8988T (cell line): ENCODE measurements at places on chromosomes 5 and 9.
A peak's percentile ranks its signal among the peaks of the same experiment; 100 is the strongest.

GRCh38 chr5:83066548-83067110, 10.6 kb downstream of the TMEM167A start:
- DNase-seq, result no peak

DNA sequence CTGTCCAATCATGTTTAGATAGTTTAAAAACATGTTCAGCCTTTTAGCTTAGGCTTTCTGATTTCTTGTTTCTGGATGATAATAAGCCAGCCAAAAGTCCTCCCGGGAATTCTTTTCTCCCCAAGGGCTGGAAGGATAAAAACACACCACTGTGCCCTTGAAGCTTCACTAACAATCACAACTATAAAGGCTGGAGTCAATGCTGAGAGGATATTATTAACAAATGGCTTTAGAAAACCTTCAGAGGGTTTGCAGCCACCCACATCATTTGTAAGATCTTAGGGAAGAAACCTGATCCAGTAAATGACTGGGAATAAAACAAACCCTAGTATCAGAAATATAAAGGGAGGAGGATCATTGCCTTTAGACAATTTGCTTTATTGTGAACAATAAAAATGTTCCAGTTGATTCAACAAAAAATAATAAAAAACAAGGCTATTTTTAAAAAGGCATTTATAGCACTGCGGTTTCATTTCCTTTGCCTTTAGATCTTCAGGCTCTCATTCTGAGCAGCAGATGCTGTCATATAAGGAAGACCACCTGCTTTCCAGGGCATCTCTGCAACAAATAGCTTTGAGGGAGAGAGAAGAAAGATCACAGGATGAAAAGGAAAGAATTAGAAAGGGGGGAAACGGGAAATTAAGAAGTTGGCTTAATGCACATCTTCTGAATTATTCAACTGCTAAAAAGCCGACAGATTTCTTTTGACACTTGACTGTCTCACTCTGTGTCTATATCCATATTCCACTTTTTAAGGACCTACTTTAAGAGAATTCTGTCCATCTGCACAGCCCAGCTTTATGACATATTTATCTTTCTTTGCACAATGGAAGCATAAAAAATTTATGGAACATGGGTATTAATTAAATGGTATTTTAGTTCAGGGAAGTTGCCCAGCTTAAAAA, 277.2 kb upstream of the SLC24A2 start:
- no peak for DNase-seq

DNA sequence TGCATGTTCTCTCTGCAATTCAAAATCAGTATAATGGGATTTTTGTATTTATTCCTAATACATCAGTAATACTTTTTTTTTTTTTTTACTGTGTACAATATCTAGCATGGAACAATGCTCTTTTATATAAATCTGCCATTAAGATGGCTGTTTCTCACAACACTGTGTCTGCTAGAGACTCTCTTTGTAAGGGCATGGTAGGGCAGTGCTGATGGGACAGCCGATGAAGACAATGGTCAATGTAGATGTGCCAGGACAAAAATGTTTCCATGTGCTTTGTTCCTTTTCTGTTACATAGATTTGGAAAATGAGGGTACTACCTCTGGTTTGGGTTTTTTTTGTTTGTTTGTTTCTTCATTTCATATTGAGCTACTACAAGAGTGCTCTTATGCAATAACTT, 95.3 kb upstream of the ITGA2 start:
- no peak for DNase-seq

GRCh38 chr9:97668485-97668884, 28.7 kb downstream of the XPA start:
- DNase-seq, result no peak

DNA sequence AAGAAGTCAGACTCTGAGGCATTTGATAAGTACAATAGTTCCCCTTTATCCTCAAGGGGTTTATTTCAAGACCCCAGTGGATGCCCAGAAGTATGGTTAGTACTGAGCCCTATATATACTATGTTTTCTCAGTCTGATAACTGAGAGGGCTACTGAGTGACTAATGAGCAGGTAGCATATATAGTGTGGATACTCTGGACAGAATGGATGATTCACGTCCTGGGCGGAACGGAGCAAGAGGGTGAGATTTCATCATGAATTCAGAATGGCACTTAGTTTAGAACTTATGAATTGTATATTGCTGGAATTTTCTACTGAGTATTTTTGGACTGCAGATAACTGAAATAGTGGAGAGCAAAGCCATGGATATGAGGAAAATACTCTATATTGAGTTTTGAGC, 457.6 kb downstream of the PLK2 start:
- DNase-seq, result no peak

GRCh38 chr9:21777701-21778100, 24.7 kb upstream of the MTAP start:
- DNase-seq, result no peak

- no peak for DNase-seq
These were observed 71.1 kb upstream of the LRRTM2 start for GRCh38 chr5:138946241-138946623.

- DNase-seq, result no peak
These were observed 29.2 kb downstream of the PCDHGC5 start for GRCh38 chr5:141517880-141518617.

DNA sequence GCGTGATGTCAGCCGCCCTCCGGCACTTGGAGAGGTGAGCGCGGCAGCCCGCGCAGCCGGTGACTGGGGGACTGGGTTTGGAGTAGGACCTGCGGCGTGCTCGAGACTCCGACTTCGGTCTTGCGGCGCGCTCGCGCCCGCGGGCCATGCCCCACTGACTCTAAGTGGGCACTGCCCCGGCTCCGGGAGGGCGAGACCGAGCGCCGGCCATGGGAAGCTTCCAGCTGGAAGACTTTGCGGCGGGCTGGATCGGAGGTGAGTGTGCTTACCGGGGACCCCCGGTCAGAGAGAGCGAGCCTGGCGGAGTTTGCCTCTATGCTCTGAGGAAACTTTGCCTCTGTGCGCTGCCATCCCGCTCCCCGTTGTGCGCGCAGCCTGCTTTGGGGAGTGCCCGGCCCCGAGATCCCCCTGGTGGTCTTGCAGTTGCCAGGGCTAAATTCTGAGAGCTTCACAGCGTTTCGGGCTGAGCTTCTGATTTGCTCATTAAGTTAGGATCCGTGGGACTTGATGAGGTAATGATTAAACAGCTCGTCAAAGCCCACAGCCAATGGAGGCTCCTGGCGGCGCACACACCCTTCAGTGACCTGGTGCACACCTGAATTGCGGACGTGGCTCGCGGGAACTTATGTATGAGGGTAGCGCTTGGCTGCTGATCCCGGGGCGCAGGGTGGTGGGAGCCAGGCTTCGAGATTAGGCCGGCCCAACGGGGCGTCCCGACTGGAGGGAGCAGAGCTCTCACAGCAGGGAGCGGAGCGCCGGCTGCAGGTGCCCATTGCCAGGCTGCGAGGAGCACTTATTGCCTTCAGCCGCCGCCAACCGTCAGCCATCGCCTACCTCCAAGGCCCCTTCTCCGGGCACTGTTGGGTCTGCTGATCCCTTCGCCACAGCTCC, at the start of gene SLC25A48:
Gene SLC25A48 (plus strand): TSS at position 25 of the 891 bp plus-strand sequence. CDS start 185 bp downstream, at position 210.
- DNase-seq, result peak; percentile 74

- DNase-seq, result no peak
These were observed 90.6 kb upstream of the ICE1 start for GRCh38 chr5:5331848-5332247.

DNA sequence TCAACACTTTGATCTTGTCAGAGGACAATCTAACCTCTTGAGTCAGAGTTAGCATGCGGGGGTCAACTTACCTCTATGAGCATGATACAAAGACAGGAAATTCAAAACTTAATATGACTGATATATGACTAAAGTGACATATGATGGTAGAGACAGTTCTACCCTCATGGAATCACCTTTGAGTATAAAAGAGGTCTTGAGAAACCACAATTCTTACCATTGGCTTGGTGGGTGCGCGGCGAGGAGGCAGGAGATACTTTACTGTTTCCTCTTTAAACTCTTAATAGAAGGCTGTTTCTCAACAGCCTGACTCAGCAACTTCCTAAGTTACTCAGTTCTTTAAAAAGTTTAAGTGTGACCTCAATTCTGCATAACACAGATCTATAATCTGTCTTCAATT, 372.8 kb downstream of the KIAA0825 start:
- no peak for DNase-seq

GRCh38 chr9:92720807-92721535, 43.7 kb downstream of the BICD2 start:
- no peak for DNase-seq

- no peak for DNase-seq
These were observed 462.9 kb downstream of the SEMA5A start for GRCh38 chr5:9082996-9083395.

GRCh38 chr5:167248257-167248656, 1043.2 kb upstream of the WWC1 start:
- DNase-seq, result no peak

- no peak for DNase-seq
These were observed 27.5 kb downstream of the ERP44 start for GRCh38 chr9:100071271-100071670.

DNA sequence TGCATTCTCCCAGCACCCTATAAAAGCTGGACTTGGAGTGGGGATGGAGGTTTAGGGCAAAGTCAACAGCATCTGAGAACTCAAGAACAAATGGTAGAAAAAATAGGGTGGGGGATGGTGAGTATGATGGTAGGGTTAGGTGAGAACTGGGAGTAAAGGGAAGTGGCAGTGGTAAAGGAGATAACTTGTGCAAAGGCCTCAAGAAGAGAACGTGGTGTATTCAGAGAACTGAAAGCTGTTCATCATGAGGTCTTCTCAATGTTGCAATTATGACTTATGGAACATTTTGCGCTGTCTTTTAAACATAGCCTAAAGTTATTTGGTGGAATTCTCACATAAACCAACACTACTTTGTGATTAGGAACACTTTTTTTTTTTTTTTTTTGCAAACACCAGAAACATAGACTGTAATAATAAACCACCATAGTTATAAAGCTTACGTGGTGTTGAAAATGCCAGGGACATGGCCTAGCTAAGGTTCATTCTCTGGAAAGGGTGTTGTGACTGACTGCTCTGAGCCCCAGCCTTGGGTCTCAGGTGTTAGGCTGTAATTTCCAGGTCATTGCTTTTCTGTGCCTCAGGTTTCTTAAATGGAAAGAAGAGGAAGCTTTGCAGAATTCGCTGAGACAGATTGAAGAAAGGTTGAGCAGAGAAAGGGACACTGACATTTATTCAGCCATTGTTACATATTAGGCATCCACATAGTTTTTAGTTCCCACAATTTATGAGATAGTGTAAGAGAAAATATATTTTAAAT, 19.2 kb upstream of the TXNDC8 start:
- DNase-seq, result no peak

DNA sequence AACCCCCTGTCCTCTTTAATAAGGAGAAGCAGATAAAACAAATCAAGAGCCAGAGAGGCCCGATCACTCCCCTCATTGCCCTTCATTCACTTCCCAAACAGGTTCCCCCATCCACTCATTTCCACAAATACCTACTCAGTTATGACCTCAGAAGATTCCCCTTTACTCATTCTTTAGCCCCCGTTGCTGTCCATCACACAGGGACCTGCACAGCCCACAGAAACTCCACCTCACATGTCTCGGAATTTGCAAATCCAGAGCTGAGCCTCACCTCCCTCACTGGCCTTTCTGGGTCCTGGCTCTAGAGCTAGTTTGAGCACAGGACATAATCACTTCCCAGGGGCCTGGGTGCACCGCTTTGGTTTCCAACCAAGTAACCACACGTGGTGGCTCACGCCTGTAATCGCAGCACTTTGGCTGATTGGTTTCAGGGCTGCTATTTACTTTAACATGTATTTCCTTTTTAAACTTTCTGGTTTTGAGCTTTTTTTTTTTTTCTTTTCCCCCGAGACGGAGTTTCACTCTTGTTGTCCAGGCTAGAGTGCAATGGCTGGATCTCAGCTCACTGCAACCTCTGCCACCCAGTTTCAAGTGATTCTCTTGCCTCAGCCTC, 17.8 kb downstream of the ATP6V0E1 start:
- DNase-seq, result no peak
